Stimulated activated CD4-positive, alpha-beta T cell treated with anti-CD3 and anti-CD28 coated beads, Interleukin-1b, Interleukin-23, amount 100 ng/mL, for 1 hour (primary cell): ENCODE measurements at places on chromosomes 16 and 17.

DNA sequence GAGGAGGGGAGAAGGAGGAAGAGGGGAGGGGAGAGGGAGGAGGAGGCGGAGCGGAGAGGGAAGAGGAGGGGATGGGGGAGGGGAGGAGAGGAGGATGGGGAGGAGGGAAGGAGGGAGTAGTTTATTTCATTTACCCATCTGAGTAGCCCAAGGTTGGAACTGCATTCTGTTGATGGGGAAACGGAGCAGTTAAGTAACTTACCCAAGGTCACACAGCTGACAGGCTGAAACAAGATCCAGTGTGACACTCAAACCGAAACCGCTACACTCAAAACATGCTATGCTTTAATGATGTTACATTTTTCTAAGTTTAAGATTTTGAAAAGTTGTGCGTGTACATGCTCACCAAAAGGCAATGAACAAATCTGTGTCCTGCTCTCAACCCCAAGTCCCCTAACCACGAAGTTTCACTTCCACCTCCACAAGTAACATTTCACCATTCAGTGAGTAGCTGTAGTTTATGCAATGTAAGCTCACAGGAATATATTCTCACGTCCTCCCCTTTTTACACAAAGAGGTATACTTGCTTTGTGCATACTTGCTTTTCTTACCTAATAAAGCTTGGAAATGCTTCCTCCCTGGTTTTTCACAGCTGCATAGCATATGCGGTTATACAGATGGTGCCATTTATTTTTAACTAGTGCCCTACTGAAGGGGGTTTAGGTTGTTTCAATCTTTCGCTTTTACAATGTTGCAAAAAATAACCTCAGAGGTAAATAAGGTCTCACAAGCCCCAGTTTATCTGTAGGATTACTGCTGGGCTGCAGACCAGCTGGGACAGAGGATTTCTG, 275.3 kb downstream of the PARN start:
- no peak for DNase-seq

- no peak for DNase-seq
Observed at GRCh38 chr17:29085223-29085622, 42.3 kb downstream of the PIPOX start.

DNA sequence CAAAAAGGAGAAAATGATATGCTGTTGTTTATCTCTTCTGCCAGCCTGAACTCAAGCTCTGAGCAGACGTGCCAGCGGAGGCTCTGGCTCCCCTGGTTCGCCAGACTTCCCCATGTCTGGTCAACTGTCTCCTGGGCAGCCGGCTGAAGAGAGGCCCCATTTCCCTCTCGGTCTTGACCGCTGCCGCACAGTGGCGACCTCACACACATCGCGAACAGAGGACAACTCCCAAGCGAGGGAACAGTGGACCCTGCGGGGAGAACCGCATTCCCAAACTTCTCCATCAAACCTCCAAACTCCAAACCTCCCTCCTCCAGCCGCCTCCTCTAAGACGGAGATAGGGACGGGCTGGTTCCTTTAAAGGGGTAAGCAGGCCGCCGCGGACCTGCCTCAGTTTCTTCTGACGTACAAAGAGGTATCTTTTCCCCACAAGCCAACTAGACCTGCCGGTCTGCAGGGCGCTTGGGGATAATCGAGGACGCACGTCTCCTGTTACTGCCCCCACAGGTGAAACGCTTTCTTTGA, 24.9 kb upstream of the RFFL start:
- no peak for DNase-seq

GRCh38 chr17:52170963-52171572, 12.6 kb upstream of the CA10 start:
- DNase-seq = no peak
